Fibroblast of skin of right quadriceps (primary cell): ENCODE measurements at places on chromosomes 16 and 17.

DNA sequence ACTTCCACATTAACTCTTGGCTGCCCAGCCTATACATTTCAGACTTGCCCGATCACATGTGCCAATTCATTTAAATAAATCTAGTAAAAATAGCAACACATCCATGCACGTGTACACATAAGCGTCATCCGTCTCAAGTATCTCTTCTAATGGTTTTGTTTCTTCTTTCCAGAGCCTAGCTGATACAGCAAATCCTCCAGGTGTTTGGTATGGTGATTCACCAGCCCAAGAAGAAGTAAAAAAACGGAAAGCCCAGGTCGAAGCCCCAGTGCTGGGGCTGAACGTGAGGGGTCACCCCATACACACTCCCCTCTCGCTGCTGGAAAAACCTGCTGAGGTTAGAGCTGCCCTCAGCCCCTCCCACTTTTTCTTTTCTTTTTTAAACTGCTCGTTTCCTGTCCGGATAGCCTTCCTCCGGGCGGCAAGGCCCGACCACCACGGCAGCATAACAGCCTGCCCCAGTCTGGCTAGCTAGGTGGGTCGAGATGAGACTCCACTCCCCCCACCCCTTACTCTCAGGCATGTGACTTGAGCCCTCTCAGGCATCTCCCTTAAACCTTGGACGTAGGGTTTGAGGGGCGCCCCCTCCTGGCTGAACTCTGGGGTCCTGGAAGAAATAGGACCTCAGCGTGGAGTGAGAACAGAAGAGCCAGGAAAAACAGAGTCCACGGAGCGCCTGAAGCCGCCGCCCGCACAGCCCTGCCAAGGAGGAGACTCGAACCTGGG, 13.9 kb upstream of the OR1F1 start:
- DNase-seq = peak; percentile 25

DNA sequence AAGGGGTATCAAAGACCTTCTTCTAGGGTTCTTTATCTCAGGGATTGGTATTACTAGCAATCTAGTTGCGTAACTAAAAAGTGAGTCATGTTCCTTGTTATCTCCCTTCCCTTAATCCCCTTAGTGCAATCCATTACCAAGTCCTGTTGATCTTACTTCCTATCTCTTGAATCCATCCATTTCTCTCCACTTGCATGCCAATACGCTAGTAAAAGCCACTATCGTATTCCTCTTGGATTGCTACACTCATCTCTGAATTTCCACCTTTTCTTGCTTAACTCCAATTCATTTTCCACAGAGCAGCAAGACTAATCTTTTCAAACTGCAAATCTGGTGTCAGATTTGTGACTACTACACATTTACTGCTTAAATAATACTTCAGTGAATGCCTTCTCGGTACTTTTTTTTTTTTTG, 1.8 kb upstream of the ADAT1 start:
- DNase-seq = peak; percentile 23

GRCh38 chr16:4373356-4373908, 1.8 kb downstream of the VASN start:
- DNase-seq = peak; percentile 53

DNA sequence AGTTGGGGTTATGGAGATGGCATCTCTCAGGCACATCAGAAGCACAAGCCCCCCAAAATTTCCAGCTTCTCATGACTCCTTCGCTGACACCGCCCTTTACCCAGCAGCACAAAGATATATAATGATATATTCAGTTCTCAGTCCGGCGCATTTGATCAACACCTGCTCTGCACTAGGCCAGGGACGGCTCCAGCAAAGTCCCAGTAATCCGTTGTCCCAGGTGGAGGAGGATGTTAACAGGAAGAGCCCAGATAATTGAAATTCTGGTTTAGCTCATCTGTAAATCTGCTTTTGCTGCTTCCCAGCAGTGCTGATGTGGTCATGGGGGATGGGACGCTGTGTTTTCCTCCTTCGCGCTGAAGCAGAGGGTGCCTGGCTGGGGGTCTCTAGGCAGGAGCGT, 131.5 kb downstream of the OR1D5 start:
- DNase-seq = no peak

- no peak for DNase-seq
Observed at GRCh38 chr17:33802349-33803198, 452.5 kb upstream of the CCL2 start.

GRCh38 chr17:17155568-17155967, 50.6 kb downstream of the PLD6 start:
- DNase-seq = no peak

- peak; percentile 73 for DNase-seq
Observed at GRCh38 chr16:1870365-1871082, 1.4 kb downstream of the MEIOB start.

DNA sequence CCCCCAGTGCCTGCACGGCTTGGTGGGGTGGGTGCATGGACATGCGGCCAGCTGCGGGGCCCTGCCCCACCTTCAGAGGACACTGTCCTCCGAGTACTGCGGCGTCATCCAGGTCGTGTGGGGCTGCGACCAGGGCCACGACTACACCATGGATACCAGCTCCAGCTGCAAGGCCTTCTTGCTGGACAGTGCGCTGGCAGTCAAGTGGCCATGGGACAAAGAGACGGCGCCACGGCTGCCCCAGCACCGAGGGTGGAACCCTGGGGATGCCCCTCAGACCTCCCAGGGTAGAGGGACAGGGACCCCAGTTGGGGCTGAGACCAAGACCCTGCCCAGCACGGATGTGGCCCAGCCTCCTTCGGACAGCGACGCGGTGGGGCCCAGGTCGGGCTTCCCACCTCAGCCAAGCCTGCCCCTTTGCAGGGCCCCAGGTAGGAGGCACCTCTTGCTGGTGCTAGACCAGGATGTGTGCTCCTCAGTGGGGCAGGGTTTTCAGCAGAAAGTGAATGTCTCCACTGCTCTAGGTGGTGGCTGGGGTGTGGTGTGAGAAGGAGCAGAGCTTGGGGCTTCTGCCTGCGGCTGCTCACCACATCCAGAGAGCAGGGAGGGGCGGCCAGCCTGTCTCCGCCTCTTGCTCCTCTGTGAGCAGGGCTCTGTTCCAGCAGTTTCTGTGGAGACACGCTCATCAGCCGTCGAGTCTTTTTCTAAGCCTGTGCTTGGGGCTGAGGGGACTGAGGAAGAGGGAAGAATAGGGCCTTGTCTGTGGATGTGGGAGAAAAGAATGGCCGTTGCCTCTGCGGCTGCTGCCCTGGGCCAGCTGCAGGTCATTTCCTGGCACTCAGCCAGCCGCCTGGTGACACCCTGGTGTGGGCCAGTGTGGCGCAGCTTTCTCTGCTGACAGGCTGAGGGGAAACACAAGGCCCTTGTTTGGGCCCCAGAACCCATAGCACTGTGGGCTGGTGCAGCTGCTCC, 2.2 kb downstream of the ZNF276 start:
- DNase-seq = no peak
